Foreskin fibroblast (primary cell): ENCODE measurements at places on chromosomes 12 and 14.

GRCh38 chr12:108575199-108575912 is 13.0 kb downstream of the ISCU start:
- no peak for DNase-seq

- DNase-seq: no peak
Observed at GRCh38 chr12:54349679-54350078, 14.6 kb downstream of the GPR84 start.

- DNase-seq: no peak
Observed at GRCh38 chr14:90788031-90788430, 28.2 kb downstream of the TTC7B start.

DNA sequence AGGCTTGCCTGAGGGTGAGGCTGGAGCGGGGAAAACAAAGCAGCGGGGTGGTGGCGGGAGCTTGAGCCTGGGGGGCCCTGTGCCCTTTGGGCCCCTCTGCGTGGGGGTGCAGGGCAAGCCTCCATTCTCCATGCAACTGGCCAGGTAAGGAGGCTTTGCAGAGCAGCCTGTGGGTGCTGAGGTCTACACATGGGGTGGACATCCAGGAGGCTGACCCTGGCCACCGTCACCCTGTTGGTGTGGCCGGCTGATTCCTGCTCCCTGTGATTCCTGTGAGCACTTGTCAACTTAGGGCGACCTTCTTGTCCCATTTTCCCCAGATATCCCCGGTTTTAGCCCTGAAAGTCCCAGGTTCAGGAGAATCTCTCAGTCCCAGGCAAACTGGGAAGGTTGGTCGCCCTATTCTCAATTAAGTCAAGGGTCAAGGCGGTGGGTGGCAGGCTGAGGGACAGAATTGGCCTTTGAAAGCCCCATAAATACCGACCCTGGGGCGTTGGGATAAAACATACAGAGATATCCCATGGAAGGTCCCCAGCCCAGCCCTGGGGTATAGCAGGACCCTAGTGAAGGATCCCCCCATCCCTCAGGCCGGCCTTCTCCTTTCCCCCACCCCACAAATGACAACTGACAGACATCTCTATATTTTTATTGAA is 70.5 kb downstream of the PRIMA1 start:
- DNase-seq: no peak

GRCh38 chr12:21971344-21971743 is 30.1 kb upstream of the ABCC9 start:
- DNase-seq: no peak

GRCh38 chr14:38419579-38419978 is 163.7 kb upstream of the CLEC14A start:
- DNase-seq: no peak

GRCh38 chr12:111766608-111767361 is at the start of gene ALDH2:
ALDH2 (plus strand) TSS chr12:111766933; CDS start chr12:111766983, 50 bp downstream.
- peak; percentile 32 for DNase-seq

DNA sequence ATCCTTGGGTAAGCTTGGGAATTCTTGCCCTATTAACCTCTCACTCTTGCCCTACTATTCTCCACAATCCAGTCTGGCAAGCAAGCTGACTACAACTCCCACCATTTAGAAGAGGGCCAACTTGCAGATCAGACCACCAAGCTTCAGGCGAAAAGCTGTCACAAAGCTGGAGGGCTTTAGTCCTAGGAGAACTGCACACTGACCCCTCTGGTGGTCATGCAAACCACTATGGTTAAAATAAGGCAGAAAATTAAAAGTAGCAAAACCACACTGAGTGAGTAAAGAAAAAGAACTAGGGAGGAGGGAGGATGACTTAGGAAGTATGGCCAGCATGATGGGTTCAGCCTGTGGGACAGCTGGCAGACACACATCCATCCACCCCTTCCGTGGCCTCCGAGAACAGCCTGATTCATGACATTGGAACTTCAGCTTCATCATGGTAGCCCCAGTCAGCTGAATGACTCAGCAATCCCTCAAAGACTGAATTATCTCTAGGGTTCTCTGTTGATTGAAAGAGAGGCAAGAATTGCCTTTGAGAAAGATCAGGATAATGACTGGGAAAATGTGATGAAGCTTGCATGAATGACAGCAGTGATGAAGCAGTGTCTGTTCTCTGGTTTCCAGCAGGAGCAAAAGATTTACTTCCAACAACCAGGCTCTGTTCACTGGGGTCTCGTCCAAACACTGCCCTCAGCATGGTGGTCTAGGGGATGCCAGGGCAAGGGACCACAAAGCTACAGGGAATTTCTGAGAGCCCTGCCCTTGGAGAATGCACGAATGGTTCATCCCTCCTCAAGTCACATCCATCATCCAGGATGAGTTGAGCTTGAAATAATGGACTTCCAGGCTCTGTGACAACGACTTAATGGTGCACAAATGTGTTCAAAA is 24.4 kb downstream of the PITPNM2 start:
- peak; percentile 99 for DNase-seq

DNA sequence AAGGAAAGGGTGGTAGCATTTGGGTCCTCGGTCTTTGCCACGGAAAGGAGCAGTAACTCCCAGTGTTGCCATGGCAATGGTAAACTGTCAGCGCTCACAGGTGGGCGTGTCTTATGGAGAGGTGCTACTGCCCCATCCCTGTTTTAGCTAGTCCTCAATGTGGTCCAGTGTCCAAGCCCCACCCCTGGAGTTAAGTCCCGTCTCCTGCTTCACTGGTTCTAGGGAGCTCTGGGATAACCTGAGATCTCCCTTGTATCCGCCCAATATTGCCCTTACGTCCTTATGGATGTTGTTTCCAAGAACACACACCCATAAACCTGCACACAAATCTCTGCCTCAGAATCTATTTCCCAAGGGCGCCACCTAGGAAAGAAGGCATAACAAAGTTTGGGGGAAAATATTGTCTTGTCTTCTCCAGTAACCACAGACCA is 64.2 kb downstream of the SPRING1 start:
- DNase-seq: peak; percentile 20

DNA sequence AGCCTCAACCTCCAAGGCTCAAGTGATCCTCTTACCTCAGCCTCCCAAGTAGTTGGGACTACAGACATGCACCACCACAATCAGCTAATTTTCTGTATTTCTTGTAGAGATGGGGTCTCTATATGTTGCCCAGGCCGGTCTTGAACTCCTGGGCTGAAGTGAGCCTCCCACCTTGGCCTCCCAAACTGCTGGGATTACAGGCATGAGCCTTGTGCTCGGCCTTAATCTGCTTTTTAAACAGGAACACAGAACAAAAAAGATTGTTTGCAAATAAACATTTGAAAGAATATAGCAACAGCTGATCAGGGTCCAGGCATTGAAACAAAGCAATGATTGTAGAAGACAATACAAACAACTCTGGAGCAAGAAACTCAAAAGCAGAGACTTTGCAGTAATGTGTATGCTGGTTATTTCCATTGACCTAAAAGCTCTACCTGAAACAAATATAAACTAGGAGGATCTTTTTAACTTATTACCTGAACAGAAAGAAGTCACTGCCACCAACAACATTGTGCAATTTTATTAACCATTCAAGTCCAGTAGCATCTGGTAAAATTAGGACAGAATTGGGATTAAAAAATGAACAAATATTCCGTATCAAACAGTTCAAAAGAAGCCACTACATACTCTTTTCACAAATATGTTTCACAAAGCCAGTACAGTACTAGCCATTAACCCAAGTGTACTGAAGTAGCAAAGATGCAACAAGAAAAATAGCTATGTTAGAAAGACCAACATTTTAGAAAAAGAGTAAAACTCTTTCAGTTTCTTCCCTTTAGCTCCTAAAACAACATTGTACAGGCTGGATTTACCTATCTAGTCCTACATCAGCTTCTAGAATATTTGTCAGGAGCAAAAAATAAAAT is 14.2 kb downstream of the AMN1 start:
- no peak for DNase-seq

- DNase-seq: no peak
Observed at GRCh38 chr12:80894179-80894578, 43.6 kb downstream of the LIN7A start.

- no peak for DNase-seq
Observed at GRCh38 chr12:49332441-49332861, 4.5 kb downstream of the C1QL4 start.

DNA sequence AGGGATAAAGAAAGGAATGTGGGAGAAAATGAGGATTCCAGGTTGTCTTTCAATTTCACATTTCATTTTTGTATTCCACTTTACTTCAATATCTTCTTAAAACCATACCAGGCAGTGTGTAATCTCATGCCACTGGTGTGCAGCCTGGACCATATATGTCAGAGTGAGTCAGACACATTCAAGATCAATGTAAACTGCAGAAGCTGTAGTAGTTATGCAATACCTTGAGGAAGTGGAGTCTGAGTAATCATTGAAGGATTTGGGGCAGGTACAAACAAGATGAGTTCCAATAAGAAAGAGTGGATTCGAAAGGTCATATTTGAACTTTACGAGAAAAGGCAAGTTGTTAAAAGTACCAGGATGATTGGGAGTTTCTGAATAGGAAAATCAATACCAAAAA is 14.1 kb downstream of the PLCZ1 start:
- peak; percentile 77 for DNase-seq

DNA sequence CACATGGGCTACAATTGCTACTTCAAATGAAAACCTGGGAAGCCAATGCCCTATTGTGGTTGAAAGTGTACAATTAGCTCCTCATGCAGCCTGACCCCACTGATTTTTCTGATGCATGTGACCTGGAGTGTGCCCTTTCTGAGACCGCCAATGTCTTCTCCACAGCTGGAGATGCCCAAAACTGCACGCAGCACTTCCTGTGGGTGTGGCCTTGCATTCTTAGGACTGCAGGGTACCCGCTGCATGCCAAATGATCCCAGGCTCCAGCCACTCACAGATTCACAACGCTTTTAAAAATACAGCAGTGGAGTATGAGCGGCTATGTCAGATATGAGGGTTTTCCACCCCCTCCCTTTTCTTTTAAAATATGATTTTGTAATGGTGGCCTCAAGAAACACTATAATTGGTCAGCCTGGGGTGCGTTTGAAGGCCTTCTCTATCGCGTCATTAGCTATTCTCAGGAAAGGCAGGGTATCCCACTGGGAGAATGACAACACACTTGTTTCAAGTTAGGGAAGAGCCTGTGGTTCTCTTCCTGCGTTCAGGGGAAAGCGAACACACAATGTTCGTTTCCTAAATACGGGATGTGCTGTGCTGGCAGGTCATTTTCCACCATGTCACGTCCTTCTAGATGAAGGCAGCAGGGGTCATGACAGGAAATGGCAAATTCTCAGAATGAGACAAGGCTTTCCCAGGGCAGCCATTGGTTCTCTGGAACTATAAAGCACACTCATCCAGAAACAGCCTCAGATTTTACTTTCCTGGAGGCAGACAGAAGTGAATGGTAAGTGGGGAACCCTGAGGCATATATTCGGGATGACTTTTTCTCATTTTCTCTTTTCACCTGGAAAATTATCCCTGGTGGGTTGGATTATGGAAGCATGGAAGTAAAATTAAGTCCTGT is at the start of gene APOLD1:
TSS of gene APOLD1 (plus strand) at position 749 of the 904 bp plus-strand sequence. CDS start at position 782, 33 bp downstream.
- DNase-seq: no peak

- DNase-seq: no peak
Observed at GRCh38 chr12:54046809-54047159, 6.9 kb upstream of the HOXC4 start.

GRCh38 chr14:72444701-72445100 is 449.2 kb downstream of the DPF3 start:
- DNase-seq: no peak

DNA sequence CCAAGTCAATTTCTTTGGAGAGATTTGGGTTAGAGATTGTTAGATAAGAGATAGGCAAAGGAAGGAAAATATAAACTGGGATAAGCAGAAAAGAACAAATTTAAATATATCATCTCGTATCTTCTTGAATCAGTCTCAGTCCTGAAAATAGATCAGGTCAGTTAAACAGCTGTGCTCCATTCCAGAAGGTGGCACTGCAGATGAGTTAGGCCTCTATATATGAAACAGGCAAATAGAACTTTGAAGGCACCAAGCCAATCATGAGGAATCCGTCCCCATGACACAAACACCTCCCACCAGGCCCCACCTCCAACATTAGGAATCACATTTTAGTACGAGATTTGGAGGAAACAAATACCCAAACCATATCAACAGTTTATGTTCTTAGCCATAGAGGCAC is 605.5 kb upstream of the USP15 start:
- peak; percentile 3 for DNase-seq

DNA sequence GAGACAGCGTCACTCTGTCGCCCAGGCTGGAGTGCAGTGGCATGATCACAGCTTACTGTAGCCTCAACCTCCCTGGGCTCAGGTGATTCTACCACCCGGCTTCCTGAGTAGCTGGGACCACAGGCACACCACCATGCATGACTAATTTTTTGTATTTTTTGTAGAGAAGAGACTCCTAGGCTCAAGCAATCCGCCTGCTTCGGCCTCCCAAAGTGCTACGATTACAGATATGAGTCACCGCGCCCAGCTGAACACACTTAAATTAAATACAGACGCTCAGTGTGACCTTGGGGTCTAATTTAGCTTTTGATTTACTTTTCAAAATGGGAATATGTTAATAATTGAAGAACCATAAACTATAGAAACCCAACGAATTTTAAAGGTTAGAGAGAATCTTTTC is 77.2 kb downstream of the C2CD5 start:
- peak; percentile 90 for DNase-seq

DNA sequence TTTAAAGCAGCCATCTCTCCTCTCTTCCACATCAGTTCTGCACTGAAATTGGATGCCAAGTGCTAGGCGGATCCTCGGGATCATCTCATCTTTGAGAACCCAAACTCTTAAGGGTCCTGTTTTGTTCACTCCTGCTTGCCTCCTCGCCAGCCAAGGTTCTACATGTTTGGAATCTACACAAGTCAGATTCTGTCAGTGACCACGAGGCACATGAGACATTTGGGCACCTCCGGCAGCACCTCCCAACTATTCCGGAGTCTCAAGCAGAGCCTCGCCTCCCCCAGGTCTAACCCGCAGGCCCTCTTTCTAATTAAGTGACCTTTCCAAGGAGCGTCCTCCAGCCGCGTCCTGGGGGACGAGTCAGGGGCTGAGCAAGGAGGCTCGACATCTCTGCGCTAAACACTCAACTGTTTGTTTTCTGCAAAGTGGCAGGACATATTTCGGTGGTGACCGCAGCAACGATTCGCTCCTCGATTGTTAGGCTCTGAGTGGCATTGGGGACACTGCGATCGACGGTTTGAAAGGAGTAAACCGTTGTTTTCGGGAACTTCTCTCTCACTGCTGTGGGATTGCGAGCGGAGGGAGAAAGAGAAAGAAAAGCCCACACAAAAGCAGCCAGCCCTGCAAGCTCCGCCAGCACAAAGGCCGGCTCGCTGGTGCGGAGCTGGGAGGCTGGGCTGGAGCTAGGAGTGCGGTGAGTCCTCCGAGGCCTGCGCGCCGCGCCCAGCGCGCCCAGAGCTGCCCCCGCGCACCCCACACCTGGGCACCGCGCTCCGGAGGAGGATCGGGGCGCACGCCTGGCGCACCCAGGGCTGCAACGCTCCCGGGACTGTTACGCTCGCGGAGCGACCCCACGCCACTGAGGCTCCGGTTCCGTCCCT is 640 bp downstream of the ARMH4 start:
- peak; percentile 56 for DNase-seq

DNA sequence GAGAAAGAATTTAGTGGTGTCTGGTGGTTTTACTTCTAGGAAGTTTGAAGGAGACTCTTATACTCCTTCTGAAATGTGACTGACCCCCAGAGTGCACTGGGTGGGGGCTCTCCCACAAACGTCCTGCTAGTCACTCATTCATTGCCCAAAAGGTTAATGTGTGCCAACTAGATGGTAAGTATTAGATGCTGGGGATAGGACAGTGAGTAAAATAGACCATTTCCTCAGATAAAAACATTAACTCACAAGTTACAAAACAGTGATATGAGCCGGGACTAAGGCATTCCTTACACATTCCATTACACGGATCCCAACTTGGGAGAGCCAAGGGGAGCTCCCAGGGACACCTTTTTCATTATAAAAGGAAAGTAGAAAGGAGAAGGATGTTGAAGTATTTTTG is 185.1 kb downstream of the ATXN7L3B start:
- DNase-seq: no peak
